ENCODE measurements at places on chromosomes 16 and 17.

DNA sequence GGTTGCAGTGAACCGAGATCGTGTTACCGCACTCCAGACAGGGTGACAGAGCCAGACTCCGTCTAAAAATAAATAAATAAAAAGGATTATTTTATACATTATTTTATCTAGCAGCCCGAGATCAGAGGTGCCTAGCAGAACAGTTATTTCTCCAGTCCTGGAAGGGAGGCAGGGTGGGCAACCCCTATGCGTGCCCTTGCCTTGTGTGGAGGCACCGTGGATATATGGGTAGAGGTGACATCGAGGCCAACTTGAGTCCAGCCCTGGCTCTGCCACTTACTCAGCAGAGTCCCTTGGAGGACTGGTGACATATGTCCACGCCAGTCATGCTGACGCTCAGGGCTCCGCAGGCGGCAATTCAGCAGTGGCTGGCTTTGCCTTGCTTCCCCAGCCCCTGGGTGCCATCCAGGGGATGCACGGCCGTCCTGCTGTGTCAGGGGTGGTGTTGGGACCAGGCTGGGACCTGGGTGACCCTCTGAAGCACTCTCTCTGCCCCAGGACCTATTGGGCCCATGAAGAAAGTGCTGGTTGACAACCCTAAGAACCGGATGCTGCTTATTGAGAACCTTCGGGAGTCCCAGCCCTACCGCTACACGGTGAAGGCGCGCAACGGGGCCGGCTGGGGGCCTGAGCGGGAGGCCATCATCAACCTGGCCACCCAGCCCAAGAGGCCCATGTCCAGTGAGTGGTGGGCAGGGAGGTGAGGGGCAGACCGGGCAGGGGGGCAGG is 13.2 kb downstream of the GALK1 start:
- no peak for DNase-seq

DNA sequence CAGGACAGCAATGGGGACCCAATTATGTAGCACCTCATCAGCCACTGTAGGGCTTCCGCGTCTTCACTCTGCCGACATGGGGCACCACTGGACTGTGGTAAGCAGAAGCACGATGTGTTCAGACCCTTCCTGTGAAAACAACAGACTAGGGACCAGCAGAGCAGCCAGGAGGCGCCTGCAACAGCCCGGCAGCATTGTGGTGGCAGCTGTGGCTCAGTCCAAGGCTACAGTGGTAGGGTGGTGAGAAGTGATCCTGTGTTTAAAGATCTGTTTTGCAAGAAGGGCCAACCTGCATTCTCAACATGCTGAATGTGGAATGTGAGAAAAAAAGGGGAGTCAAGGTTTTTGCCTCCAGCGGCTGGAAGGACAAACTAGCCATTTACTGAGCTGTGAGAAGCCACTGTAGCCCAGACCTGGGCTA is 80.8 kb downstream of the GAS7 start:
- DNase-seq: no peak

DNA sequence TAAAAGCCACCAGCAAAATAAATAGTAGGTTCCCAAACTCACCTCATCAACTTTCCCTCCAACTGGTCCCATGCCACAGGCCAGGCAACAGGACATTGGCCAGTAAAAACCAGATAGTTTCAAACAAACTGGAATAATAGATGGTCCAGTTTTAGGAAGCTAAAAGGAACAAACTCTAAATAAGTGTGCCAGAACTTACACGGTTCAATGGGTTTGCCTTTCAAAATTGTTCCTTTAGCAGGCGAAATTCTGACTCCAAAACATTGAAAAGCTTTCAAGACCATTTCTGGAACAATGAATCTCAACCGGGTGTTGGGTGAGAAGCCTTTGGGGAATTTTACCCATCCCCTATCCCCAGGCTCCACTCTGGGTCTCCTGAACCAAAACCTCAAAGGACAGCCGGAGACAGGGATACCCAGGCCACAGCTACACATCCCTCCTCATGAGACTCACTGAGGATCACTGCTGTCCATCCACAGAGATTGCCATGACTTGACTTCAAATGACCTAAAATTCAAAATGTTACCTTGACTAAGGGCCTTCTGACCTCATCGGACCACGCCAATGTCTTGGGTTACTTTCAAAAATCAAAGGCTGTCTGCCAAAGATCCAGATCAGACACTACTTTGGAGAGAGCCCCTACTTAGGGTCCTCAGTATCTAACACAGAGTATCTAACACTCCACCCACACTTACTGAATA is 13.0 kb downstream of the AXIN2 start:
- DNase-seq: no peak

DNA sequence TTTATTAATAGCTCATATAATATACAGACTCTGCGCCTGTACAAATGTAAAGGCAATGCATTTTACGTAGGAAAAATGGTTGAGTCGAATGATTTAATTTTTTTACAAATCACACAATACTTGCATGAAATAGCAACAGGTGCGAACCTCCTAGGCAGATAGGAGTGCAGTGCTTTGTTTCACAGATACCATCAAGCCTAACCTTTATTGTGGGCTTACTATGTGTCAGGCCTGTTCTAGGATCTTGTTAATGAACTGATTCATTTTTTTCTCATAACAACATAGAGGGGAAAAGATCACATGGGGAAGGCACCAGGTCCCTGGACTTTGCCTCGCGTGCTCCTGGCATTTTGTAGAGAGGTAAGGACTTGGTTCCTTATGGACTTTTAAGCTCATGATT is 107.8 kb downstream of the PRKCB start:
- no peak for DNase-seq

- DNase-seq: no peak
Measured at GRCh38 chr17:32794533-32795246, 82.2 kb downstream of the MYO1D start.

- DNase-seq: no peak
Measured at GRCh38 chr17:72771734-72772133, 320.8 kb downstream of the SLC39A11 start.

GRCh38 chr17:42179911-42180410 is 981 bp downstream of the KCNH4 start:
- DNase-seq: no peak

- DNase-seq: no peak
Measured at GRCh38 chr16:87169509-87169995, 147.6 kb downstream of the C16orf95 start.

DNA sequence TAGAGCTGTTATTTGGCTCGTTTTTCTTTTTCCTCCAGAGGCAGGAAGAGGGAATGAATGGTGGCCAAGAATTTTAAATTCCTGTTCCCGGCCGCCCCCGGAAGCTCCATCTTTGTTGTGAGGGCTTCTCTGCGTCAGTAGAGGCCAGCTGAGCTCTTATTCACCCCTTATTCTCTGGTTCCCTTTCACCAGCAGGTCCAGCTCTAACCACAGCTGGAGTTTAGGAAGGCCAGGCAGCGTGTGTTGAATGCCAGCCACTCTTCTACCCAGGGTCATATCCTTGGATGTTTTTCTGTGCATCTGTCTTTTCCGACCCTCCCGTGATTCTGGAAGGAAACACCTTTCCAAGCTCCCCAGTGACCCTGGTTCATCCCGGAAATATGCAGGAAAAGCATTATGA is 570.5 kb downstream of the WWOX start:
- DNase-seq: no peak

DNA sequence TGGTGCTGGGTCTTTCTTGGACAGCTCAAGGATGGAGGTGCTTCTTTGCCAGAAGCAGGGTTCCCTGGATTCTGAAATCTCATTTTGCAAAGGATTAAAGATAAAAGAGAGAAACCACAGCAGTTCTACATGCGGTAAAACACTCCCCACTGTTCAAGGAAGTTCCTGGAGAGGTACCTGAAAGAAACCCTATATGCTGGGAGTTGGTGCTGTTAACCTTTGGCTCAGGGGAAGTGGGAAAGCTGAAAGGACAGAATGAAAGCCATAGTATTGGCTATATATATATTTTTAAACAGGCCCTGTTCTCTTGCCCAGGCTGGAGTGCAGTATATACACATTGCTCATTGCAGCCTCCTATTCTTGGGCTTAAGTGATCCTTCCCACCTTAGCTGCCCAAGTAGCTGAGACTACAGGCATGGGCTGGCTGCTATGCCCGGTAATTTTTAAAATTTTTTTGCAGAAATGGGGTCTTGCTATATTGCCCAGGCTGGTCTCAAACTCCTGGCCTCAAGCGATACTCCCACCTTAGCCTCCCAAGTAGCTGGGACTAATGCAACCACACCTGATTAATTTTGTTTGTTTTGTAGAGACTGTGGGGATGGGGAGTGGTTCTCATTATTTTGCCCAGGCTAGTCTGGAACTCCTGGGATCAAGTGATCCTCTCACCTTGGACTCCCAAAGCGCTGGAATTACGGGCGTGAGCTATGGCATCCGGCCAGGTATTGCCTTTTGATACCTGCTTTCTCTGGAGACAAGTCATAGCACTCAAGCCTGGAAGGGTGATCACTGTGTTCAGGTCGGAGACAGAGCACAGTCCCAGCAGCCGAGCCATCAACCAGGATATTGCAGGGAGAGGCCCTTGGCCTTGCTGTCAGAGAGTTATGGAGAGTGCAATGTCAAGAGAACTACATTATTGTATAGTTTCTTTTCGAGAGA is 55.2 kb downstream of the MSI2 start:
- no peak for DNase-seq

- DNase-seq: peak; percentile 30
Measured at GRCh38 chr17:8226536-8227237, 16.3 kb upstream of the AURKB start.

- no peak for DNase-seq
Measured at GRCh38 chr17:45863857-45864654, 19.4 kb downstream of the SPPL2C start.

DNA sequence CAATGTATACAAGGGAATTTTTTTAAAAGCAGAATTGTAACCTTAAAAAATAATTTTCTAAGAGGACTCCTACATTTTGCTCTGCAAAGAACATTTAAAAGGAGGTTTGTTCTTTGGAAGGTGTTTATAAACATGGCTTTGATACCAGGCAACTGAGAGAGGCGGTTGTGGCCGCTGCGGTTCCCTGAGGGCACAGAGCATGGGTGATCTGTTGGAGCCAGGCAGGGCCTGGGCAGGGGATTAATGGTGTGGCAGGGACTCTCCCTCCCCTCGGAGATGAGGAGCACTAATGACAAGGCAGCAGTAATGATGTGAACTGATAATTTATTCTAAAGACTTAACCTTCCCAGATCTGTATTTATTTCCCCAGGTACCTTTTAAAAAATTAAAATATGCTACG is 65.4 kb downstream of the WWP2 start:
- DNase-seq: no peak

DNA sequence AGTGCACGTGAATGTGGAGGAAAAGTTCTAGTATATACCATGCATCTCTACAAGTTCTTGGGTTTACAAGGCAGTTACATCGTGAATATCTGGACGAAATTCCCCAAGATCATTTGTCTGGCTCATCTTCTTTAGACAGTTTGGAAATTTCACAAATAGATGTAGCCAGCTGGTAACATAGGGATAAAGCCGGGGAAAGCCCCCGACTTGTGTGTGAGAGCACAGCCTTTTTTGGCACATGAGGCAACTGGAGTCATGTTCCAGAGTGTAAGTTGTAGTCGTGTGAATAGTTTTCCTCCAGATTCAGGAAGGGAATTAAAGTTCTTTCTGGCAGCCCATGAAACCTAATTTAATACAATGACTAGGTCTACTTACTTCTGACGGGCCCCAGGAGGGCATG is 62.3 kb downstream of the MARCHF10 start:
- DNase-seq: no peak

GRCh38 chr16:50161950-50162349 is 8.8 kb downstream of the TENT4B start:
- no peak for DNase-seq

GRCh38 chr17:38899421-38899820 is 26.0 kb upstream of the LASP1NB start:
- DNase-seq: no peak

DNA sequence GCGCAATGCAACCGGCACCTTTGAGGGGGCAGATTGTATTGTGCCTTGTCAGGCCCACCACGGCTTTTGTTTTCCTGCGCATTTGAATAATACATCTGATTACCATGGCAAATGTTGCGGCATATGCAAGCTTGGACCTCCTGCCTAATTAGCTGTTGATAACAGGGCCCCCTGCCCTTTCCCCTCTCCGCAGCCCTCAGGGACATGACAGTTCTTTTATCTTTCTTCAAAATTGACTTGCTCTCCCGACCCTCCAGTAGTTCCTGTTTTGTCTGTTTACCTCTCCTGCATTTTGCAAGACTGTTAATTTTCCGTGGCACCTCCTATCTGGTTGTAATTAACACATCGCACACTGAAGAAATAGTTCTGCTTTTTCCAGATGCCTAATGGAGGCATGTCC is 86.8 kb downstream of the RBFOX1 start:
- DNase-seq: no peak

- no peak for DNase-seq
Measured at GRCh38 chr17:61822326-61823285, 40.7 kb downstream of the BRIP1 start.

DNA sequence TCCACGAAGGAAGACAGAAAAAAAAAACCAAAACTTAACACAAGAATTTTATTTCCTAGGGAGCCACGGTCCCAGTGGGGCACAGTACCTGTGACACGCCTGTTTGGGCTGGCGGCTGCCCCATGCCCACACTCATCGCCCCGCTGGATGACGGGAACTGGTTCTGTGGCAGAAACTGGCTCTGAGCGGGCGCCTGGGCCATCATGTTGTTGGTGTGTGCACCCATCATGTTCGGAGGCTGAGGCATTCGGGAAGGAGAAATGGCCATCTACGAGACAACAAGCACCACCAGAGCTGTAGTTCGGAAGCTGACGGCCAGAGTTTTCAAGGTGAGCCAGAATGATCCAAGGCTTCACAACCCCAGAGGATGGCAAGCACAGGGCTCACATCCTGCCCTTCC is 56.3 kb upstream of the TRAP1 start:
- no peak for DNase-seq

GRCh38 chr17:4492721-4493561 is 5.7 kb upstream of the SPNS2 start:
- DNase-seq: no peak

DNA sequence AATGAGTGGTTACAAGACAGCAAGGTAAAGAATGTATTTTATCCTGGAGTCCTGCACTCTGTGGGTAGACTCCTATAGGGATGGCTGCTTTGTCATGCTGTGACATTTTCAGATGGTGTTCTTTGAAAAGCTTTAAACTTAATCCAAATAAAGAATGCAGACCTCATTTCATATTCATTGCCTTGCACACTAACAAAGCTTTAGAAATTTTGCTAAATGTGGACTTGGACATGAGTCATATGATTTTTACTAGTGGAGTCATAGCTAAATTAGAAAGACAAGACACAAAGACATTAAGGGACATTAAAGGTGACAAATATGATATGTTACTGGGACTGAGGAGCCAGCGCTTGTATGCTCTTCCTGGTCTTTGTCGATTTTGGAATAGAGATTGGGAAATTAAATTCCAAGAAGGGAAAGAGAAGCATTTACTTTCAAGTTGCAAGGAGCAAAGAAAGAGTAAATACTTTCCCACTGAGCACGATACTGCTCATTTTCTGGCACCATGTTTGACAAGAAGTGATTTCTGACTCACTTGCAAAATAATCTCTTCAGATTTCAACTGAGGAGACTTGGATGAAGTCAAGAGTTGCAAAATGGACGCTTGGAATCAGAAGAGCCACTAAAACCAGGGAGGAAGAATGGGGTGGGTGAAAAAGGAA is 152.9 kb upstream of the MYOCD start:
- no peak for DNase-seq

- no peak for DNase-seq
Measured at GRCh38 chr17:57195785-57196460, 60.4 kb upstream of the MSI2 start.

Data from activated T-helper 9 cell treated with anti-CD3 and anti-CD28 coated beads, Interleukin-2, amount 50 U/mL, for 16 hours (primary cell).